ENCODE measurements at places on chromosomes 13 and 19. TPM values are rescaled to one million over a fixed set of nuclear protein-coding genes. Genes with fewer than 3 reads are reported as not detected.
A peak's percentile ranks its signal among the peaks of the same experiment; 100 is the strongest.

DNA sequence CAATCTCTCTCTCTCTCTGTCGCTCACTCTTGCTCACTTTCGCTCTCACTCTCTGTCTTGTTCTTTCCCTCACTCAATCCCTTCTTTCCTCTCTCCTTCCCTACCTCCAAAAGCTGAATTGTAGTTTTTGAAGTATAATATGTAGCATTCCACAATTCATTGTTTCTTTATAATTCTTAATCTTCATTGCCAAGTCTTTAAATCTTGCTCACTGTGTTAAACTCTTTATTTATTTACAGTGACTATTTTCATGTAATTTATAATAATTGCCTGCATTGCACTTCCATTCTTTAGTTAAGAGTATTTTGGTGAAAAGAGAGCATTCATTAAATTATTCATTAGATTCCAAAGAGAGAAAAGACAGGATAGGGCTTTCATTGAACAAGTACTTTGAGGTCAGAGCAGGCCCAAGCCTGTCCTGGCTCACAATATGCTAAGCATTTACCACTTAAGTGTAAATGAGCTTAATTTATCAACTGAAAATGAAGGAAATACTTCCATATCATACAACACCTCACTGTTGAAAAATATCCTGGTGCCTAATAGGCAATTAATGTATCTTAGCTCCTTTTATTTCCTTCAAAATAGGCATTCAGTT, 257.4 kb upstream of the SLITRK1 start:
- no peak for DNase-seq

DNA sequence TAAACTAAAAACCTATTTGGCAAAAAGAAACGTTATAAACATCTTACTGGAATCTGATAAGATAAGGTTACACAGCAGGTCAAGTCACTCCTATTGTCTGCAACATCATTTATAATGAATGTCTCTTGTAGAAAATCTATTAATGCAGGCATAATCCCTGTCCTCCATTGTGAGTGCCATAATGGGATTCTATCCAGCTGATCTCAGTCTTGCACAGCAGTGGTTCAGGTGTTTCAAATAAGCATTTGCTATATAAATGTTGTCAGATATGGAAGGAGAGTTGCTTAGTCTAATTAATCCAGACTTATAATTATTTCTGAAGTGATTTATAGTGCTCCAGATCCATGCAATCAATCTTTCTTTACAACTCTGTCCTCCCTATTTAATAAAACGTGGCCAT, 186.5 kb upstream of the ATXN8OS start:
- DNase-seq: no peak

DNA sequence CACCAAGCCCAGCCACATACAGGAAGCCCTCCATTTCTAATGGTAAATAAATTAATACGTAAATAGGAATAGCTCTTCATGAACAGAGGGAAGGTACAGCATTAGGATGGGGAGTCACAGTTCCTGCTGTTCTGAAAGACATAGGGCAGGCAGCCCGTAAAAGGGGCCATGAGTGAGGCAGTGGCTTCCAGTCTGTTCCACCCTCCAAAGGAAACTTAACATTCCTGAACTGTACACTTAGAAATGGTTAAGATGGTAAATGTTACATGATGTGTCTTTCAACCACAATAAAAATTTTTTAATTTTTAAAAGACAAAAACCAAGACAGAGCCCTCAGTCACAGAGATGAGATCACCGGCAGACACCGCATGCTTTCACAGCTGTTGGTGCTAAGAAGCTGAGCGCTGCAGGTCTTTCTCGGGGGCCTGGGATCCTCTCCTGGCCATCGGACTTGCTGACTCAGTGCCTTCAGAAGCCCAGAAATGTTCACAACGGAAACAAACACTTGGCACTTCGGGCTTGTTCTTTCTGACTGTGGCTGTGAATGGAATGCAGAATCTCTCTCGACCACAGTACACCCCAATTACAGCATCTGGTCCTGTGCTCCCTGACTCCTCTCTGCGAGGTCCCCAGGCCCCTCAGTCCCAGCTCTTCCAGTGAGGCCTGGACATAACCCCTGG, 36.4 kb downstream of the EPS15L1 start:
- no peak for DNase-seq

GRCh38 chr19:14379294-14380065, 1.8 kb upstream of the ADGRE5 start:
- DNase-seq: no peak

DNA sequence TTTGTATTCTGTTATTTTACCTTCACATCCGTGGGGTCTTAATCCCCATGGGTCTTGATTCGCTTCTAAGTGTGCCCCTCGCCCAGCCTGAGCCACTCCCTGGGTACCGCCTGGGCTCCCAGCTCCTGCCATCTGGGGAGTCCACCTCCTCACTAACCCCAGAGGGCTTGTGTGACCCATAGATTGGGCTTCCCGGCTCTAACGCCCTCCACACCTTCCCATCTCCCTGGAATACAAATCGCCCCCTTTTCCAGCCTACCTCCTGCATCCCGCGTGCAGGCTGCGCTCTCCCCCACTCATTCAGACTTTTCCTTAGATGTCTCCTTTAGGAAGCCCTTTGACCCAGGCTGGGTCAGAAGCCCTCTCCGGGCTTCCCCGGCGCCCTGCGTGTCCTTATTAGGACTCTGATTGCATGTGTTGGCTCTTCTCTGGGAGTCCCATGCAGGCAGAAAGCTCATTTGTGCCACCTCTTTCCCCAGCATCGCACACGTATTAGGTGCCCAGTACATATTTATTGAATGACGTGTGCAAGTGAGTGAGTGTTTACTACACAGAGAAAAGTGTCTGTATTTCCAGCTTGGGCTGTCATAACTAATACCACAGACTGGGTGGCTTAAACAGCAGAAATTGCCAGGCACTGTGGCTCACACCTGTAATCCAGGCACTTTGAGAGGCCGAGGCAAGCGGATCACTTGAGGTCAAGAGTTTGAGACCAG, 757 bp downstream of the CCDC124 start:
- no peak for DNase-seq

- DNase-seq: peak; percentile 43
These were observed 144.9 kb upstream of the ZNF507 start for GRCh38 chr19:32200312-32201038.

DNA sequence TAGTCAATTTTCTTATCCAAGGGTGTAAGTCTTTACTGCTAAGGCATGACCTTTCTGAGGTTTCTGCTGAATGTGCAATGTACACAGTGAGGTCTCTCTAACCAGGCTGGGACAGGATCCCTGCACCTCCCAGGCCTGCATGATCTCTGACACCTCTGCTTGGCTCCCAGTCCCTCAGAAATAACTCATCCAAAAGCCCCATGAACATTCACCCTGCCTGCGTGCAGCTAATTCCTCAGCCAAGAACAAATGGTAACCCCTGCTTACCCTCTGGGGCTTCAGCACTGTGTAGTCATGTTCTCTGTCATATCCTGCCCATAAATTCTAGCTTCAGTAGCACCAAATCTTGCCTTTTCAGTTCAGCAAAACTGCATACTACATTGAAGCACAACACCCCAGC, 1146.3 kb upstream of the MIR17HG start:
- DNase-seq: no peak

DNA sequence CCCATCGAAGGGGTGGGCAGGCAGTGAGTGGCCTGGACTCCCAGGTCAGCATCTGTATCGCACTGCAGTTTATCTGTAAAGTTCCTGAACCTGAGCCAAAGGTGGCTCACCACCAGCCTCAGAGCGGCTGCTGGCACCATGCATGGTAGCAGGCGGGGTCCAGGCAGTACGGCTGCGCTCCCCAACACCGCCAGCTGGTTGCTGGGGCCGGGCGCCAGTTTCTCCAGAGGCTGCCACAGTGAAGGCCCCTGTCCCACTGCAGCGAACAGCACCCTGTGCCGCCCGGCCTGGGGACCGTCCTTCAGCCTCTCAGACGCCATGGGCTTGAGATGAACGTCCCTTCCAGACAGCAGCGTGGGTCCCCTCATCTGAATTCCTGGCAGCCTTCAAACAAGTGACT, 109.8 kb downstream of the KDM4B start:
- DNase-seq: no peak

- DNase-seq: no peak
These were observed 474.2 kb upstream of the SLC10A2 start for GRCh38 chr13:103540382-103540765.

The FOSB gene
- 28.4 TPM for total RNA-seq

The FAAP24 gene
- total RNA-seq: 4.5 TPM

The KIR2DL1 gene
- total RNA-seq: not detected

The CCDC8 gene
- 29.3 TPM for total RNA-seq

DNA sequence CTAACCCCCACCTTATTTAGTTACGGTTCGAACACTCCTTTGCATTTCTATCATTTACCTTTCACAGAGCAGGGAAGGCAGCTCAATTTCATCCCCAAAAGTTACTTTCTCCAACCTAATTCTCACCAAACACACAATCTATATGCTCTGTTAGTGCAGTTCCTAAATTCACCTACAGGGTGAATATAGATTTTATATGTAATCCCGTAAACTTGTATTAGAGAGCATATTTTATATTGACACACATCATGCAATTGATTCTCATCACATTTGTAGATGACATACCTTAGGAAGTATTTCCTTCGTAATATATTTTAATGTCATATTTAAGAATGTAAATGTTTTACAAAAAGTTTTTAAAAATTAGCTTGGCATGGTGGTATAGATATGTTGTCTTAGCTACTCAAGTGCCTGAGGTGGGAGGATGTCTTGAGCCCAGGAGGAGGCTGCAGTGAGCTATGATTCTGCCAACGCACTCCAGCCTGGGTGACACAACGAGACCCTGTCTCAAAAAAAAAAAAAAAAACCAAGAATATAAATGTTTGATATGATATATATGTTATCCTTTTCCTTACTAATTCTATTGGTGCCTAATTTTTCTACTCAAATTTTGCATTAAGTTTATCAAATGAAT, 57.3 kb upstream of the TNFRSF19 start:
- no peak for DNase-seq

The FBXW9 gene
- total RNA-seq: 17.0 TPM

The CD33 gene
- total RNA-seq: not detected

DNA sequence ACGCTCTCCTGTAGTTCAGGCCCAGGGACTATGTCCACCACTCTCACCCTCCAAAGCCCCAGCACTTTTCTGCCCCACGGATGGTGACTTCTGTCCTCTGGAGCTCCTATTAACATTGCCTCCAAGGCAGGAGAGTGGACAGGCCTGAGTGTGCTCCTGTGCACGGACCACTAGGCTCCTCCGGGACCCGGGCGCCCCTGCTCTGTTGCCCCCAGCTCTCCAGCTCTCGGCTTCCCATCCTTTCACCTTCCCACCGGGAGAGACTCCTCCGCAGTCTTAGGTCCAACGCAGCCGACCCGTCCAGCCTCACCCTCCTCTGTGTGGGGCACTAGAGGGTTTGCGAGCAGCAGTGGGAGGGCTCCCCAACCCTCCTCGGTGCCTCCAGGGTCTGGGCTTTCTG, 30.4 kb downstream of the CAPN12 start:
- no peak for DNase-seq

The PSG6 gene
- total RNA-seq: not detected

GRCh38 chr13:112244061-112244460, 132.1 kb upstream of the SPACA7 start:
- DNase-seq: no peak

- DNase-seq: no peak
These were observed 121.7 kb upstream of the TSHZ3 start for GRCh38 chr19:31470952-31471351.

DNA sequence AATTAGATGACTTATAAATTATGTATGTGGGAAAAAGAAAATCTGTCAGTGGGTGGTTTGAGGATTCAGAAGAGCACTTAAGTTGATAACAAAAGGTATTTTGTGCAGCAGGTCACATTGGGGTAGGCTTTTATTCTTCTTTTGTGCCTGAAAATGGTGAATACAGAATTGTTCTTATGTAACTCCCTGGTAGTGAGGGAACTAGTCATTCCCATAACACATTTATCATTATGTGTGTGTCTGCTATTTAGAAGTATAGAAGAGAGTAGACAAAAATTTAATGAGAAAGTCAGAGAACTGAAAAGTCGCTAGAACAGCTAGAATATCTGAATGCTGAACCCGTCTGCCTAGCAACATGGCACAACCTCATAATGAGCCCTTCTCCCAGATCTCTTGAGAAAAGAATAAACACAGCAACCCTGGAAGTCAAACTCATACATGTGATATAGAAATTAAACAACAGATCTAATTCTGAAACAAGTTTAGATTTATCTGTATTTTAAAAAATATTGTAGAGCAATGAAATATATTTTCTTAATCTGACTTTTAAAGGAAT, 111.8 kb upstream of the EDNRB start:
- no peak for DNase-seq

DNA sequence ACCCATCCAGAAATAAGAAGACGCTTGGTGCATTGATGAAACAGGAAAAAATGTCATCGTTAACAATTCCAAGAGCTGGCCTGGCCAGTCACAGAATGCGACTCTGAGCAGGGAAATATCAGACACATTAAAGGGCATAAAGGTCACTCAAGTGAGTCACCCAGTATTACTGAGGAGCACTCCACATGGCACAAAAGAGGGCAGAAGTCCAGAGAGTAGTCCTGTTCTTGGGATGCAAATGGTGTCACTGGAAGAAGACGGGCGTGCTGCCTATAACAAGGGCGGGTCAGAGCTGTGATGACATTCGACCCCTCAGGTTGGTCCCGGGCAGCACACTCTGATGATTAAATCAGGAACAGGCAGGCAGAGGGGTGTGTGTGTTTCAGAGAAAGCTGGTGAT, 720.3 kb downstream of the UQCRFS1 start:
- DNase-seq: no peak

All from type B pancreatic cell (in vitro differentiated cells).